ENCODE measurements at places on chromosomes 3 and 15. TPM values are rescaled to one million over a fixed set of nuclear protein-coding genes. Genes with fewer than 3 reads are reported as not detected.
A peak's percentile ranks its signal among the peaks of the same experiment; 100 is the strongest.

DNA sequence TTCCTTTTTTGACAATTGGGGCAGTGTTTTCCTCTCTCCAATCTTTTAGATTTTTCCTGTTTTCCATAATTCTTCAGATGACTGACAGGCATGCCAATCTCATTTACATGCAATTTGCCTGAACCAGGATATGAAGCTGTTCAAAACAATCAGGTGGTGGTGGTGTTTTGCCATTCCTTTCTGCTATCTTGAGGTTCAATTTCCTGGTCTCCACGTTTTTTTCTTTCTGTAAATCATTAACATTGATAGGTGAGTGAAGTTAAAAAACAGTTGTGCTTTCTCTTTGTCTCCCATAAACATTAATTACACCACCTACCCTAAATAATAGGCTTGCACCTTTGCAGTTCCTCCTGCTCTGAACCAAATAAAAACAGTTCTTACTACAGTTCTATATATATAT, 49.1 kb downstream of the C2CD4A start:
- peaks cover 6% of the 10 kb centered on the region for H3K4me1 ChIP-seq
- H3K27me3 ChIP-seq: no peaks in the 10 kb centered on the region
- H3K36me3 ChIP-seq: no peaks in the 10 kb centered on the region
- no peak overlapping the region for H3K4me3 ChIP-seq
- H3K27ac ChIP-seq: no peak overlapping the region

- H3K4me1 ChIP-seq: no peaks in the 10 kb centered on the region
- H3K4me3 ChIP-seq: no peak overlapping the region
- DNase-seq: no peak
- H3K36me3 ChIP-seq: no peaks in the 10 kb centered on the region
- H3K27ac ChIP-seq: no peak overlapping the region
Measured at GRCh38 chr3:127929818-127930413, 14.9 kb downstream of the KBTBD12 start.

FAM81A gene
- total RNA-seq: 0.27 TPM

- no peak overlapping the region for H3K27ac ChIP-seq
- no peaks in the 10 kb centered on the region for H3K27me3 ChIP-seq
- no peaks in the 10 kb centered on the region for H3K4me1 ChIP-seq
- H3K36me3 ChIP-seq: no peaks in the 10 kb centered on the region
- no peak overlapping the region for H3K4me3 ChIP-seq
Measured at GRCh38 chr3:196694941-196695848, 16.9 kb downstream of the CEP19 start.

SLC9C1 gene
- total RNA-seq: not detected

DNA sequence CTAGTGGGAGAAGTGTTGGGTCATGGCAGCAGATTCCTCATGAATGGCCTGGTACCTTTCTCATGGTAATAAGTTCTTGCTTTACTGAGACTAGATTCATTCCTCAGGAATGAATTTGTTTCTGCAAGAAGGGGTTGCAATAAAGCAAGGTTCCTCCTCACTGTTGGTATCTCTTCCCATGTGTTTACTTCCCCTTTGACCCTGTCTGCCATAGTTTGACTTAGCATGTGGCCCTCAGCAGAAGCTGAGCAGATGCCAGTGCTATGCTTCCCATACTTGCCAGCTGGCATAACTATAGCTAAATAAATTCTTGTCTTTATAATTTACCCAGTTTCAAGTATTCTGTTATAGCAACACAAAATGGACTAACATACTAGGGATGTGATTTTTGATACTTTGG, 163.6 kb upstream of the COL8A1 start:
- H3K4me1 ChIP-seq: no peaks in the 10 kb centered on the region
- H3K36me3 ChIP-seq: no peaks in the 10 kb centered on the region
- no peak overlapping the region for H3K4me3 ChIP-seq
- no peak for DNase-seq
- no peak overlapping the region for H3K27ac ChIP-seq

GRCh38 chr3:185926445-185926844, 11.4 kb downstream of the TRA2B start:
- no peak overlapping the region for H3K4me3 ChIP-seq
- H3K27me3 ChIP-seq: no peaks in the 10 kb centered on the region
- peaks cover 59% of the 10 kb centered on the region for H3K4me1 ChIP-seq
- DNase-seq: no peak
- H3K27ac ChIP-seq: peak overlapping the region; percentile 39

PLSCR5 gene
- total RNA-seq: not detected

- H3K27ac ChIP-seq: no peak overlapping the region
- H3K36me3 ChIP-seq: peaks cover 4% of the 10 kb centered on the region
- no peaks in the 10 kb centered on the region for H3K27me3 ChIP-seq
- DNase-seq: no peak
Measured at GRCh38 chr3:64594134-64594533, 93.7 kb downstream of the ADAMTS9 start.

- H3K27me3 ChIP-seq: no peaks in the 10 kb centered on the region
- H3K4me3 ChIP-seq: no peak overlapping the region
- no peak overlapping the region for H3K27ac ChIP-seq
- DNase-seq: no peak
Measured at GRCh38 chr3:104101736-104102135, 1265.0 kb upstream of the ALCAM start.

GRIP2 gene
- total RNA-seq: 0.44 TPM

DNA sequence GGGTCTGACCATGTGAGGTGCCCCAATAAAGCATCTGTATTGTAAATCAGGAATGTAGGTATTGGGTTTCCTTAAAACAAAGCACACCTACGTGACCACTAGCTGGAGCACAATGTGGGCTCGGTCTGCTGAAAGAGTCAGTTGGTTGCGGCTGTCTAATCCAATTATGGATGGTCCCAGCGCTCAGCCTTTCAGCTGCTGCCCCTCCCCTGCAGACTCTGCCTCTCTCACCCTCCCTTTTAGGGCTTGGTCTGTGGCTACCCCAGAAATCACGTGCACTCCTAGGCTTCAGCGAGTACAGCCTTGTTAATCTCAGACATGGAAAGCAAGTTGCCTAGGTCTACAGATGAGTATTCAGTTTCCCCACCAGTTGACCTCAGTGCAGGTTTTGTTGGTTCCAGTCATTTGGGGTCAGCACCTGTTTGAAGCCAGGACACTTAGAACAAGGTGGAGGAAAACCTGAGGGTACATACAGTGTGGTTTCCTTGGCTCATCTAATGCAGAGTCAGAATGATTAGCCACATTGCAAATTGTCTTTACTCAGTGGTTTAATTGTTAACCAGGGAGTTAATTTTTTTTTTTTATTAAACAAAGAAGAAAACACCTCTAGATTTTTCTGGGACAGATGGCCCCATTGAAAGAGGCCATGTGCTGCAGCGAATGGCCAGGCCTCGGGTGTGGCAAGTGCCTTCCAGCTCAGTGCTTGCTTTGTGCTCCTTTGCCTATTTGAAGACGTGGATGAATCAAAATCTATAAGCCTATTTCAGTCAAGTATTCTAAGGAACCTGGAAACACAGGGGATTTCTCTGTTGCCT, 137.7 kb downstream of the IGF1R start:
- H3K4me3 ChIP-seq: no peak overlapping the region
- H3K36me3 ChIP-seq: no peaks in the 10 kb centered on the region
- H3K27ac ChIP-seq: no peak overlapping the region
- H3K27me3 ChIP-seq: no peaks in the 10 kb centered on the region

DNA sequence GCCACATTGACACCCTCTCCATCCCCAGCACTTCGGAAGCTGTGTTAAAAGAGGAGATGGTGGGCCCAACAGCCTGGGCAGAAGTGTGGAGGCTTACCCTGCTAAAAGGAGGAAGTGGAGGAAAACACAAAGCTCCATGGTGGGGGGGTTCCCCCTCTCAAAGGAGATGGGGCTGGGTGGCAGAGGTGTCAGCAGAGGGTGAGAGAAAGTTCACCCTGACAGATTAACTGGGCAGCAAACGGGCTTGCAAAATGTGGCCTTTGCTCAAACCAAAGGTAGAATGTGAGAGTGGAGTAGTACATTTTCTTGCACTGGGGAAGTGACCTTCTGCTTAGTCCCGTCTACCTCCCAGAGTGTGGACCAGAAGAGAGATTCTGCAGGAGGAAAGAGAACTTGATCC, 44.7 kb downstream of the MYO1E start:
- no peak overlapping the region for H3K4me3 ChIP-seq
- H3K4me1 ChIP-seq: peaks cover 7% of the 10 kb centered on the region
- no peaks in the 10 kb centered on the region for H3K27me3 ChIP-seq
- no peaks in the 10 kb centered on the region for H3K36me3 ChIP-seq
- no peak overlapping the region for H3K27ac ChIP-seq

PIF1 gene
- total RNA-seq: 1.1 TPM

DNA sequence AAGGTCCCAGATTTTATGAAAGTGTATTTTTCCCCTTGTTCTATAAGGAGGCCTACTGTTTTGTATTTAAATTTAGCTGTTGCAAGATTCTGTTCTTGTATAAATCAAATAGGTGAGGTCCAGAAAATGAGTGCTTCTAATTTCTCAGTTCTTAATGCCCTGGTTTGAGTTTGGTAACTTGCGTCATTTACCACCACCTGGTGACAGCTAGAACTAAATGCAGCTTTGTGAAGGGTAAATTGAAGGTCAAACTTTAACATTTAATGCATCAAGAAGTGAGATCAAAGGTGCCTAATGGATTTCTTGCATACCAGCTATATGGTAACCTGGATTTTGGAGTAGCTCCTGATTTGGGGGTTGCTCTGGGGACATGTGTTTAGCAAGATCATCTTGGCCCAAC, 50.7 kb upstream of the POLR2M start:
- H3K27me3 ChIP-seq: no peaks in the 10 kb centered on the region
- peaks cover 5% of the 10 kb centered on the region for H3K4me1 ChIP-seq
- H3K4me3 ChIP-seq: no peak overlapping the region
- H3K36me3 ChIP-seq: no peaks in the 10 kb centered on the region
- DNase-seq: no peak

GRCh38 chr3:127710155-127710941, 37.6 kb downstream of the ABTB1 start:
- no peak for DNase-seq
- H3K36me3 ChIP-seq: no peaks in the 10 kb centered on the region
- H3K27ac ChIP-seq: no peak overlapping the region

DNA sequence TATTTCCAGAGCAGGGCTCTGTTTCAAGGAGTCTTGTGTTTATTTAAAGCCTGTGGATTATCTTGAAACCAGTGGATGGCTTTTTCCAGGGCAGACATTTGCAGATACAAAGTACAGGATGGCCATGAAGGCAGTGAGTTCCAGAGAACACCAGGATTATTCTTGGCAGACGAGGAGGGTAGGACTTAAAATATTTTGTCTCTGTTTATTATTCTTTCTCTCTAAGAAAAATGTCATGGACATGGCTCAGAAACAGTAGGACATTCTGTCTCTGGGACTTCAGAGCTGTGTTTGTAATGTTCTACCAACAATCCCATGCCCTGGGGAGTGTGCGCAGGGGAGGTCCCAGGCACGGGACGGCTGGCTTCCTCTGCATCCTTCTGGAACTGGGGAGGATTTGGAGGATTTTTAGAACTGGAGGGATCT, 125.9 kb downstream of the ATP10A start:
- no peaks in the 10 kb centered on the region for H3K36me3 ChIP-seq
- no peaks in the 10 kb centered on the region for H3K27me3 ChIP-seq
- H3K4me3 ChIP-seq: no peak overlapping the region
- no peak for DNase-seq
- no peaks in the 10 kb centered on the region for H3K4me1 ChIP-seq

GRCh38 chr15:66169625-66170024, 83.9 kb downstream of the MEGF11 start:
- no peak overlapping the region for H3K27ac ChIP-seq
- H3K4me3 ChIP-seq: no peak overlapping the region
- H3K27me3 ChIP-seq: no peaks in the 10 kb centered on the region
- no peaks in the 10 kb centered on the region for H3K36me3 ChIP-seq
- no peaks in the 10 kb centered on the region for H3K4me1 ChIP-seq
- no peak for DNase-seq

GRCh38 chr15:34223904-34224596, 766 bp upstream of the EMC4 start:
- peak; percentile 4 for DNase-seq
- no peaks in the 10 kb centered on the region for H3K4me1 ChIP-seq
- peaks cover 10% of the 10 kb centered on the region for H3K36me3 ChIP-seq

DNASE1L3 gene
- 53.3 TPM for total RNA-seq

DNA sequence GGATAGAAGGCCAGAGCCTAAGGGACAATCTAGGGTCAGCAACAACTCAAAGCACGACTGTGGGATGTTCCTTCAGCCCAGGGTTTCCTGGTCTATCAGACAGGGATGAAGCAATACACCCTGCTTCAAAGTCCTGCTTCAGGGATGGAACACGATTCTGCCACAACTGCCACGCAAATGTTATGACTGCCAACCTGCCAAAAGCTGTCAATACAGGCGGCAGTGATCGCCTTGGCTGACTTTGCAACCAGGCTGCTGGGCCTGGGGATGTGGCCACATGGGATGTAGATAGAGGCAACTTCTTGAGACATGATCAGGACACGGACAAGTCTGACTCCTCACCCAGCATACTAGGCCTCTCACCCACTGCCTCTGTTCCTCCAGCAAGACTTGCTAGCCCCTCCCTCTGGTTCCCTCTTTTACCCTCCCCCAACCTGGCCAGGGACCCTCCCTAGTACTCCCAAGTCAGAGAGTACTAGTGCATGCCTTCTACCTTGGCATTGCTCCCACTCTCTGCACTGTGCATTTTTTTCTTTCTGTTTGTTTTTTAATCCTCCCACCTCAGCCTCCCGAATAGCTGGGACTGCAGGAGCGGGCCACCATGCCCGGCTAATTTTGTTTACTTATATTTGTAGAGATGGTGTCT, 7.6 kb downstream of the CCDC12 start:
- no peaks in the 10 kb centered on the region for H3K36me3 ChIP-seq
- no peaks in the 10 kb centered on the region for H3K27me3 ChIP-seq
- no peak for DNase-seq
- H3K27ac ChIP-seq: peak overlapping the region; percentile 87

DNA sequence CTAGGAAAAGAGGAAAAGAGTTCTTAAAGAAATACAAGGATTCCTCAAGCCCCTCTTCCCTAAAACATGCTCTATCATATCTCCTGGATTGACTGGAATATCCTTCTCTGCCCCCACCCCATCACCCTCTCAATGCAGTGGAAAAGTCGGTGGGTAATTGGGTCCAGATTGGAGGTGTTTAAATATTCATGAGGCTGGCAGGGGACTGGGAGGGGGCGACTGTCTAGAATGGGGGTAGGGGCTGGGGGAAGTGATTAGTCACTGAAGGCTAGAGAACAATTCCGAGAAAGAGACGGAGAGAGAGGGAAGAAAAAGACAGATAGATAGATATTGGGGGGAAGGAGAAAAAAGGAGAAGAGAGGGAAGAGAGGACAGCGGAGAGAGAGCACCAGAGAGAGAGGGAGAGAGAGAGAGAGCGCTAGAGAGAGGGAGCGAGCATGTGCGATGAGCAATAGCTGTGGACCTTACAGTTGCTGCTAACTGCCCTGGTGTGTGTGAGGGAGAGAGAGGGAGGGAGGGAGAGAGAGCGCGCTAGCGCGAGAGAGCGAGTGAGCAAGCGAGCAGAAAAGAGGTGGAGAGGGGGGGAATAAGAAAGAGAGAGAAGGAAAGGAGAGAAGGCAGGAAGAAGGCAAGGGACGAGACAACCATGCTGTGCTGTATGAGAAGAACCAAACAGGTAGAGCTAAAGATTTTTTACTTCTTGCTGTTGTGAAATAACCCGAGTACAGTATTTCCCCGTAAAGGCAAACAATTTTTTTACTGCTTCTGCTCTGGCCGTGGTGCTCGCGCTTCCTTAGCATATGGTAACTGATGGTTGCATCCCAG, at the start of gene GAP43:
Gene GAP43 (plus strand): TSS at position 467 of the 825 bp plus-strand sequence. CDS start 180 bp downstream, at position 647.
- DNase-seq: peak; percentile 10
- peaks cover 7% of the 10 kb centered on the region for H3K4me1 ChIP-seq
- H3K36me3 ChIP-seq: no peaks in the 10 kb centered on the region
- no peaks in the 10 kb centered on the region for H3K27me3 ChIP-seq
- H3K27ac ChIP-seq: no peak within 1 kb of the TSS

All from thyroid gland (tissue), 4 donors.